ENCODE measurements at places on chromosomes 16 and 17.

DNA sequence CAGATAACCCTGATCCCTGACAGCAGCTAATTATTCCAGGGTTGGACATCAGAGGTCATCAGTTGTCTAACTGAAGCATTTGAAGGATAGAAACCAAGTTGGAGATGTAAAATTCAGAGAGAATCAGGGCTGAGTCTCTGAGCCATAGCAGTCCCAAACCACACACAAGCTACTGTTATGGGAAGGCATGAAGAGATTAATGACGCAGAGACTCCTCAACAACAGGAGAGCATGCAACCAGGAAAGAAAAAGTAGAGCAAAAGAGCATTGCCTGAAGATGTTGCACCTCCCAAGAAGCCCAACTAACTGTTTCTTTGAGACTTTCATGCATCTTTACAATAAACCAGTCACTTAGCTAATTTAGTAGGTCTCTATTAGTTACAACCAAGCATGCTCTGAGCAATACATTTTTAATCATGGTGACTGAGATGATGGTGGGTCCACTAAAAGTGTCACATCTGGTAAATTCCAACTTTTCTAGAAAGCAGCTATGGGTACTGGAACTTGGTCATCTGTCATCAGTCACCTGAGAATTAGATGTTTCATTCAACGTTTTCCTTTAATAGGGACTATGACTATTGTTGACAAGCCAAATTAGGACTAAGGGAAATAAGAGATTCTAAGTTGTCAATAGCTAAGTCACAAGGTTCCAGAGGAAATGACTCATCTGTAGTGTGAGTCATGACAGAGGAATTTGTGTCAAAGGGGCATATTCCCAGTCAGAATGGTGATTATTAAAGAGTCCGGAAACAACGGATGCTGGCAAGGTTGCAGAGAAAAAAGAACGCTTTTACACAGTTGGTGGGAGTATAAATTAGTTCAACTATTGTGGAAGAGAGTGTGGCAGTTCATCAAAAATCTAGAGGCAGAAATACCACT lies 239.8 kb downstream of the CHD9NB start:
- peak; percentile 53 for DNase-seq

- DNase-seq: peak; percentile 65
These were observed 20.0 kb downstream of the TRAF4 start for GRCh38 chr17:28763804-28764266.

- peak; percentile 52 for DNase-seq
These were observed 57.1 kb downstream of the SPECC1 start for GRCh38 chr17:20066253-20066652.

DNA sequence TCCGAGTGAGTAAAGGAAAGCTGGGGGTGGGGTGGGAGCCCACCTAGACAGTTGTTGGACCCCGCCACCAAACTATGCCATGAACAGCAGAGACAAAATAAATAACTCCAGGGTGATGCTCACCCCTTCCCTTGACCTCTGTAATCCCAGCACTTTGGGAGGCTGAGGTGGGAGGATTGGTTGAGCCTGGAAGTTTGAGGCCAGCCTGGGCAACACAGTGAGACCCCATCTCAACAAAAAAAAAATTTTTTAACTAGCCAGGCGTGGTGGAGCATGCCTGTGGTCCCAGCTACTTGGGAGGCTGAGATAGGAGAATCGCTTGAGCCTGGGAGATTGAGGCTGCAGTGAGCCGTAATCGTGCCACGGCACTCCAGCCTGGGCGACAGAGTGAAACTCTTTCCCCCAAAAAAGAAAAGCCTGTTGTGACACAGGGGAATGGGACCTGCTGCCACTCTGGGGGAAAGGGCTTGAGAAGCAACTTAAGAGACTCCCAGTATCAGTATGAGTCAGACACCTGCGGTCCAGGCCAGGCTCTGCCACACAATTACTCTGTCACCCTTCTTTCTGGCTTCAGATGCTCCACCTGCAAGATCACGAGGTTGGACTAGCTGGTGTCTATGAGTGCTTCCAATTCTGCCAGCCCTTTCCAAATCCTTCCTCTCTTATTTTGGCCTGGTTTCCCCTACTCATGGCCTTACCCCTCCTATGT lies 5.0 kb downstream of the SGCA start:
- no peak for DNase-seq

- no peak for DNase-seq
These were observed 23.1 kb downstream of the CDC42EP4 start for GRCh38 chr17:73288534-73289302.

DNA sequence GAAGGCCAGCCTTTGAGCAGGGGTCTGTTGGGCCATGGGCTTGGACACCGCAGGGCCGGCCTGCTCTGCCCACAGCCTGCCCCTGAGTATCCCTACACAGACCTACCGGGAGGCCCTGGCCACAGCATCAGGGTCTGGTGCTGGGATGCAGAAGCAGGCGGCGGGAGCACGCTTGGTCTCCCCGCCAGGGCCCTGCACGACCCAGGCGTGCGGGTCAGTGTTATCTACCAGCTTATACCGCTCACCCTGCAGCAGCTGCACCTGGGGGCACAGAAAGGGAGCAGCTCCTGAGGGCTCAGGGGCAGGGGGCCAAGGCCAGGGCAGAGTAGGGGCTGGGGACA lies 8.8 kb downstream of the EVPL start:
- DNase-seq: no peak

DNA sequence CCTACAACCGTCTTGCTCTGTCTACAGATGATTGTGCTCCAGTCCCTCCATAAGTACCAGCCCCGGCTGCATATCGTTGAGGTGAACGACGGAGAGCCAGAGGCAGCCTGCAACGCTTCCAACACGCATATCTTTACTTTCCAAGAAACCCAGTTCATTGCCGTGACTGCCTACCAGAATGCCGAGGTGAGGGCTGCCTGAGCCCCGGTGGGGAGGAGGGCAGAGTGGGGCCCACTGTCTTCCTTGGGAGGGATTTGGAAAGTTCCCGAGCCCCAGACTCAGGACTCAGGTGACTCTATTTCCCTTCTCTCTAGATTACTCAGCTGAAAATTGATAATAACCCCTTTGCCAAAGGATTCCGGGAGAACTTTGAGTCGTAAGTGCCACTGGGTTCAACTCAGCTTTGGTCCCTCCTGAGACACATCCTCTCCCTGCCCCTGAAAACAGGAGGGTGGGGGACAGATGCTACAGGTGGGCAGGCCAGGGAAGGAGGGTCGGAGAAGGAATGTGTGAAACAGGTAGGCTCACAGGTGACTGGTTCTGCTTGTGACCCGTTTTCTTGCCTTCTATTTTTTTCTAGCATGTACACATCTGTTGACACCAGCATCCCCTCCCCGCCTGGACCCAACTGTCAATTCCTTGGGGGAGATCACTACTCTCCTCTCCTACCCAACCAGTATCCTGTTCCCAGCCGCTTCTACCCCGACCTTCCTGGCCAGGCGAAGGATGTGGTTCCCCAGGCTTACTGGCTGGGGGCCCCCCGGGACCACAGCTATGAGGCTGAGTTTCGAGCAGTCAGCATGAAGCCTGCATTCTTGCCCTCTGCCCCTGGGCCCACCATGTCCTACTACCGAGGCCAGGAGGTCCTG lies 11.4 kb downstream of the TBX21 start:
- DNase-seq: no peak

- no peak for DNase-seq
These were observed 12.3 kb downstream of the HSD11B2 start for GRCh38 chr16:67443265-67443664.

GRCh38 chr16:50584033-50584722 lies 36.0 kb downstream of the NKD1 start:
- DNase-seq: no peak

DNA sequence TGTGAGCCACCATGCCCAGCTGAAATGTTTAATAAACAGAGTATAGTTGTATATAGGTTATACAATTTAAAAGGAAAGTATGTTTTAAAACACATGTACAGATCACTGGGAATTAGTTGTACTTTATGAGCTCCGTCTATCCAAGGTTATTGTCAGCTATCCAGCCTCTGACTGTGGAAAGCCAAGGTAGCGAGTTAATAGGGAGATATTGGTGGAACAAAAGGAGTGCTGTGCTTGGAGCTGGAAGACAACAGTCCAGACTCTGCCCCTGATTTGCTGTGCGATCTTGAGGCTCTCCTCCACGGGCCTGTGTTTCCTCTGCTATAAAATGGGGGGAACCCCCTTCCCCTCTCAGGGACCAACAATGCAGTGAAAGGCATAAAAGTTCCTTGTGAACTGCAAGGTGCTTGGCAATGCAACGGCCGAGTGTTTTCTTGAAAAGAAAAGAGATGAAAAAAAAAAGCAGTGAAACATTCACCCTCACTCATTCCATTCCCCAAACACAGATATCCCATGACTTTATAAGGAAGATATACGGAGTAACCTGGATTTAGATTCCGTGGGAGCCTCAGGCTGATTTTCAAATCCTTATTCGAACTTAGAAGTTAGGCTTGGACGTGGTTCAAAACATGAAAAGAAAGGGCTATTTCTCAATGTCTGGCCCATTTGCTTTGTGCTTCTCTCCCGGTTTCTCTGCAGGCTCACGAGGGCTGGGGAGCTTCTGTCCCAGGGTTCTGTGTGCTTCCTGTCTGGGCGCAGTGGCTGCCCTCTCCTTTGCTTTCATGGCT lies 34.1 kb downstream of the CUEDC1 start:
- peak; percentile 60 for DNase-seq

DNA sequence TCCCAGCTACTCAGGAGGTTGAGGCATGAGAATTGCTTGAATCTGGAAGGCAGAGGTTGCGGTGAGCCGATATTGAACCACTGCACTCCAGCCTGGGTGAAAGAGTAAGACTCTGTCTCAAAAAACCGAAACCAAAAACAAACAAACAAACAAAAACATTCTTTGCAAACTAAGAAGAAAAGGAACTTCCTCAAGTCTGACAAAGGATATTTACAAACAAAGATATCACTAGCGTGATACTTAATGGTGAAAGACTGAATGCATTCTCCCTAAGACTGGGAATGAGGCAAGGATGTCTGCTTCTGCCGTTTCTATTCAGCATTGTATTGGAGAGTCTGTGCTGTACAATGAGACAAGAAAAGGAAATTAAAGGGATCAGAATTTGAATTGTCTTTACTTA lies 10.5 kb upstream of the MPO start:
- DNase-seq: no peak
